ENCODE measurements at places on chromosomes 3 and 15.

DNA sequence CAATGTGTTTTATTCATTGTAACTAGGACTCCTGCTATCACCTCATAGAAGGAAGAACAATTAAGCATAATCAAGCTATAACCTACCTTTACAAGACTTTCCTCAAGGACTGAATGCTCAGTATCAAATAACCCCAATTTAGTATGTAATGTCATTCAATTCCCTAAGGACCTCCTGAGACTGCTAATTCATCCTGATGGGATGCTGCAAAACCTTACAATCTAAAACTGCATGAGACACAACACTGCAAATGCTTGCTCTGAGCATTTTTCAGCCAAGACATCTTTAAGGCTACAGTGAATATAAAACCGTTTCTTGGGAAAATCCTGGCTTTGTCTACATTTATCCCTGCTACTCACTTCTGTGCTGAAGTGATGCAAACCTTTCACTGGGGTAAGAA is 69.9 kb downstream of the RYK start:
- DNase-seq: no peak

- DNase-seq: no peak
Observed at GRCh38 chr3:170563712-170564423, 22.0 kb downstream of the SLC7A14 start.

DNA sequence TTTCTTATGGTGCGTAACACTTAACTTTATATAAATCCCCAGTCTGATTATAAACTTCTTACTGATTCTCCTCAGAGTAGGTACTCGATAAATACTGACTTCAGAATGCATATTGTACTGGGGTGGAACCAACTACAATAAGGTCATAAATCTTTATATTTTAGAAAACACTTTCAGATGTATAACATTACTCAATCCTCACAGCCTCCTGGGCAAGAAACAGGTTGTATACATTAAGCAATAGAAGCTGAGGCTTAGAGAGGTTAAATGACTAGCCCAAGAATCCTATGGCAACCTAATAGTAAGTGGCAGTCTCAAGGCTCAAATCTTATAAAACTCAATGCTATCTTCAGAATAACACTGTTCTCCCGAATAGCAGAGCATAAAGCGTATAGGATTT is 9.1 kb downstream of the VPS13C start:
- DNase-seq: no peak

GRCh38 chr3:106457281-106458180 is 588.7 kb upstream of the CBLB start:
- no peak for DNase-seq

DNA sequence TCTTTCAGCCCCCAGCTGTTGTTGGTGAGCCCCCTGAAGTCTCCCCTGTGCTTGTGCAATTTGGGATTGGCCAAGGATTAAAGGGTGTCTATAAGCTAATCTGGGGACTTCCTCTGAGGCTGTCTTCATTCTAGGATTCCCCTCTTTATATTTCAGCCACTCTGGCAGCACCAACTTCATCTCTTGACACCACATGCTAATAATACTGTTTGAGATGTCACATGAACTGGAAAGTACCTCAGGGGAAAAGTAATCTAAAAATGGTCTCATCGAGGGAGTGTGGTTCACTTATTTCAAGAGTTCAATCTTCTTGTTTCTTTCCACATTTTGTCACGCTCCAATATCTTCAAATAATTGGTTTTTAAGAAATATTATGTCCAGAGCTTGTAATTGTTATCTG is 279.2 kb upstream of the TMC3 start:
- no peak for DNase-seq

DNA sequence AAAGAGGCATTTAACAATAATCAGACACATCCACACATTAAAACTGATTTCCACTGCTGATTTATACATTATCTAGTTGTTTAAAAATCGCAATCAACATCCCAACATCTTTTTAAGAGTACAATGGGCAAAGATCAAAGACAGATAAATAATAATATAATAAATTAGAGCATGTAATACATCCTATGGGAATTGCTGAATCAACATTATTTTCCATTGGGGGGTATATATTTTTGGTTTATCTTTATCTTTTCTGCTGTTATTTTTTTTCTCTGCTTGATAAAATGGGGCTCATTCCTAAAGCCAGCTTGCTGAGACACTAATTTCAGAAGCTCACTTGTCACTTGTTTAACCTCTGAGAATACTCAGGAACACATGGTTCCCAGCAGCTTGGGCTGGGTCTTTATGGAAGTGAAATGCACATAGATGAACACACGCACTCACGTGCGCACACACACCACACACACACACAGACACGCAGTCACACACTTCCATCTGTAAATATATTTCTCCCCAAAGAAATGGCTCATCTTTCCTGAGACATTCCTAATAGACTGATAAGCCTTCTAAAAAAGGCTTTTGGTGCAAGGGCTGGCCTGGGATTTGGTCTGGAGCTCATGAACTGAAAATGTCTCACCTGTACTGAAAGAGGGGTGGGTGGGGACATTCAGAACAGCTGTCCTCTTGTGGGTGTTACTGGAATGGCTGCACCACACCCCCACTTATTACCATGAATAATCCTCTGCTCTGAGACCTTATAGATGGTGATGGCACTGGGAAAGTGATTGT is 3.5 kb upstream of the PPIB start:
- DNase-seq: no peak

GRCh38 chr3:132083583-132084279 is 48.9 kb upstream of the CPNE4 start:
- DNase-seq: no peak

GRCh38 chr15:70783041-70783440 is 19.7 kb upstream of the UACA start:
- DNase-seq: no peak

DNA sequence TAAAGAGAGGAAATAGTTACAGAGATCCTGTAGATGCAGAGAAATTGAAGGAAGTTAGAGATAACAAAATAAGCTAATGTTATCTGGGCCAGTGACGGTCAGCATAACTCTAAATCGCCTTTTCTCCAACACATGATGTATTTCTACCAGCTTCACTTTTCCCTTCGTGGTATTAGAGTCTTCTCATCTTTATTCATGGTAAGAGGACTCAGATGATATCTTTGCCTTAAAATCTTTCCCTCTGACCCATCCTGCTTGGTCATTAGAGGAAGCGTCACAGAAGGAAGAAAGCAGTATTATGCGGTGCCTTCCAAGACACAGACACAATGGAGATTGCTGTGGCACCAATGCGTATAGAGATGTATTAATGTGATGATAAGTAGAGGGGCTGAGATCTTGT is 320.7 kb upstream of the GOLIM4 start:
- DNase-seq: no peak

DNA sequence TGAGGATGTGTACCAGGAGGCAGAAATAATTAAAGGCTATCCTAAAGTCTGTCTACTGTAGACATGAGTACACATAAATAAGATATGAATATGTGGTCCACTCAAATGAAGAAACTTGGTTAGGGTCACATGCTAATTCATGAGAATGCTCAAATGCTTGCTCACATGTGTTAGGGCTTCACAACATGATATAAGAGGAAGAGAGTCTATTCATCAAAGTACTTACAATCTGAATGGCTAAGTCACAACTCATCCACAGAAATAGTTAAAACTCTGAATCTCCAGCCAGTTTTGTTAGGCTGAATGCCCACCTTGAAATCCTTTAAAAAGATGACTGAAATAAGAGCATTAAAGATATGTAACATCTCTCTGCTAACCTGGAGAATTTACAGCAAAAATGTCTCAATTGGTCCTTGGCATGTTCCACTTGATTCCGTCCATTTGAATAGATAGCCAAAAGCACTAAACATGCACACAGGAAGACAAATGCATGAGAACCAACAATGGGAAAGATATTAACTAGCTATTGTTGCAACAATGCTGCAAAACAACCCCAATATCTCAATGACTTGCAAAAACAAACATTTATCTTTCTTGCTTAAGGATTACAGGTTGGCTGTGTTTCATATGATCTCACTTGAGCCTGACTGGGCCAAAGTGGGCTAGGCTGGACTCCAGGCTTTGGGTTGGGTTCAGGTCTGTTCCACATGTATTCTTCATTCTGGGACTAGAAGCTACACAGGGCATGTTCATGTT is 10.6 kb upstream of the TBC1D5 start:
- no peak for DNase-seq

Data from stimulated activated CD8-positive, alpha-beta memory T cell treated with anti-CD3 and anti-CD28 coated beads, Interleukin-7, amount 100 ng/mL, for 1 hour (primary cell).